ENCODE measurements at places on chromosomes 1 and 21.

DNA sequence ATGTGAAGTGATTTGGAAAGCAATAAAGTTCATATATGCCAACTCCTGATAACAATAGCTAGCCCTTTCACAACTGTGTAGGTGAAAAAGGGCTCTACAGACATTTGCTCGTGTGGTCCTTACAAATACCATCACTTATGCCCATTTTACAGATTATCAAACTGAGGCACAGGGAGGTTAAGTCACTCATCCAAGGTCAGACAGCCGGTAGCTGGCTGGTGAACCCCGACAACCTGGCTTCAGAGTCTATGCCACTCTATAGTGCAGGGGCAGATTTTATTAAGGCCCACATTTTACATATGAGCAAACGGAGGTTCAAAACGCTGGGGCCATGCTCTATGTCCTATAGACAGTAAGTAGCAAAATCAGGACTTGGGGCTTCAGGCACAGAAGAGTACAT lies 280.5 kb downstream of the RRAGC start:
- DNase-seq: no peak

GRCh38 chr1:32241001-32241763 lies 5.8 kb upstream of the FAM167B start:
- no peak for DNase-seq

- DNase-seq: no peak
Observed at GRCh38 chr1:161267321-161267720, 8.8 kb downstream of the PCP4L1 start.

DNA sequence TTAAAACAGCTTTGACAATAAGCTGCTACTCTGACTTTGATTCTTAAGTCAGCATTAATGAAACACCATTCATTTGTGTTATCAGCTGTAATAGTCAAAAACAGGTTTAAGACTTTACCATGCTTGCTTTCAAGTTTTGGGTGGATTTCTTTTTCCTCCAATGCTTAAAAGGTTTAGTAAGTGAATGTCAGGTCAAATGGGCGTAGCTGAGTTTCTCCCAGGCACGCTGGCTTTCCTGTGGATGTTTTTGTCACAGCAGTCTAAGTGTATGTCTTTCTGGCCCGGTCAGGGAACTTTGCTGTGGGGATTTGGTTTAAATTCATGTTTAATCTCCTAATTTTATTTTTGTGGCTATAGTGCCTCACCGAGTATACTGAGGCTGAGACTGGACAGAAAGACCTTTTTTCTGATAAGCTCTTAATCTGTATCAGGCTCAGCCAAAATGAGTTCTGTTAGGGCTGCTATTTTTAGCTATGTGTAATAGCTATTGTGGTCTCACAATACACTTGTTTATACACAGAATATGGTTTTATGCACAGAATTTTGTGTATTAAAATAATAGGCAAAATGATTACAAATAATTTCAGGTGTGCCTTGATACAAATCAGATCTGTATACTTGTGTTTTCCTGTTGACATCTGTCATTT lies 292.8 kb downstream of the DISC1 start:
- DNase-seq: no peak

DNA sequence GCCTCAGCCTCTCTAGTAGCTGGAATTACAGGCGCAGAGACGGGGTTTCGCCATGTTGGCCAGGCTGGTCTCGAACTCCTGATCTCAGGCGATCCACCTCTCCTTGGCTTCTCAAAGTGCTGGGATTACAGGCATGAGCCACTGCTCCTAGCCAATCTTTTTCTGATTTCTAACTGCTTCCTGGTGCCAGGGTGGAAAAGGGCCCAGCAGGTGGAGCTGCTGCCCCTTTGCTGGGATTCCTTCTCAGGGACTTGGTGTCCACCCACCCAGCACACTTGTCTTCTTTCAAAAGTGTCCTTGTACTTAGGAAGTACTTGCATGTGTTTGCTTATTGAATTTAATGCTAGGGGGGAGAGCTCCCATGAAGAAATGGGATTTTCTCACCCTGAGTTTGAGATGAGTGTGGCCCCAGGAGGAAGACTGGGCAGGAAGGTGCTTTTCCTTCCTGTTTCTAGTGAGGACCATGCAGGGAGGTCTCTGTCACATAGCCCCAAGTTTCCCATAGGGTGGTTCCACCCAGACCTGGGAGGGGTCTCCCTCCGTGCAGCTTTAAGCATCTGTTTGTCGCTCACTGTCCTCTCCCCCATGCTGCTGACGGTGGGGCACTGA lies 14.2 kb downstream of the UTP11 start:
- peak; percentile 46 for DNase-seq

DNA sequence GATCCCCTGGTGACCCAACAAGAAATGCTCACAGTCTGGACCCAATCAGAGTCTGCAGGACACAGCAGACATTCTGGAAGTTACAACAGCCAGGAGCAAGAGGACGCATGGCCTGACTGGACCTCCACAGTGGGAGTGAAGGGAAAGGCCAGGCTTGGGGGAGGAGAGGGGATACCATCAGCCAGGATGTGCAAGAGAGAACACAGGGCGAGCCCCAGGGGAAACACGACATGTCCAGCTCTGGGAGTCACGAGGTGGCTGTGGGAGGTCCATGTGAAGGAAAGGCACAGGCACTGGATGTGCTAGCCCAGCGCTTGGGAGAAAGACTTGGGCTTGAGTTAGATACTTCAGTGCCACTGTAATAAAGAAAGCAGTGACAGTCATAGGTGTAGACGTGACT lies 87.3 kb downstream of the HSF2BP start:
- no peak for DNase-seq

- DNase-seq: peak; percentile 33
Observed at GRCh38 chr1:211695135-211695816, 19.9 kb upstream of the NEK2 start.

GRCh38 chr1:208931936-208932335 lies 651.6 kb upstream of the CAMK1G start:
- no peak for DNase-seq

DNA sequence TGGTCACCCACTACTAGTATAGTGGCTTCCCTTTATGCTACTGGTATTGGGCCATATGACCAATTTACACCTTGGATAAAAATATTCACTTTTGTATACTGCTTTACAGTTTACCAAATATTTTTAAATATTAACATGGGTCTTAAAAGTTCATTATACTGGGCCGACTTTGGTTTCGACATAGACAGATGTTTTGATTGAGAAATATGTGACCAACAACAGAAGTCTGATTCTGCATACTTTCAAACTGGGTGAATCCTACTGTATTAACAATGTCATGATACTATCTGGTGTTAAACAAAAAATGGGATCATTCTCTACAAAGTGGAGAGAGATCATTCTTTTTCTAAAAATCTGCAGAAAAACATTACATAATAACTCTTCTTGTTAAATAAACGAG lies 134.8 kb downstream of the AKT3 start:
- DNase-seq: no peak

DNA sequence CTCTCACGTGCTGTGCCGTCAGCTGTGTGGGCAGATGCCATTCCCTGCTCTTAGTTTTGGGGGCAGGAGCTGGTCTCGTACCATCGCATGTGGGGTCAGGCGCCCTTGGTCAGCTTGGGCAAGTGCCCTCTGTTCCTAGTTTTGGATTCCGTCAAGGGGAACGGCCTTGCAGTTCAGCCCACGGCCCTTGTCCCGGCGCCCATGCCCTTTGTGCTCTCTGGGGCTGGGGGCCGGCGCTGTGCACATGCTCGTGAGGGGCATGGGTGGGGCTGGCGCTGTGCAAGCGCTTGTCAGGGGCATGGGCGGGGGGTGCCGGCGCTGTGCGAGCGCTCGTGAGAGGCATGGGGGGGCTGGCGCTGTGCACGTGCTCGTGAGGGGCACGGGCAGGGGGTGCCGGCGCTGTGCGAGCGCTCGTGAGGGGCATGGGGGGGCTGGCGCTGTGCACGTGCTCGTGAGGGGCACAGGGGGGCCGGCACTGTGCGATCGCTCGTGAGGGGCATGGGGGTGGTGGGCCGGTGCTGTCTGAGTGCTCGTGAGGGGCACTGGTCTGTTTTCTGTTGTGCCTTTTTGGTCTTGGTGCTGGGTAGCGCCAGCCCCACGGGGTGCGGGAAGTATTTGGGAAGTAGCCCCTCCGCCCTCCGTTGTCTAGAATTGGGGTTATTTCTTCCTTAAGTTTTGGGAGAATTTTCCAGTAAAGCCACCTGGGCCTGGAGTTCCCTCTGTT lies 29.5 kb upstream of the DIP2A start:
- no peak for DNase-seq

- DNase-seq: no peak
Observed at GRCh38 chr1:204688776-204689175, 3.2 kb upstream of the LRRN2 start.
